ENCODE measurements at places on chromosomes 3 and 15.
A peak's percentile ranks its signal among the peaks of the same experiment; 100 is the strongest.

DNA sequence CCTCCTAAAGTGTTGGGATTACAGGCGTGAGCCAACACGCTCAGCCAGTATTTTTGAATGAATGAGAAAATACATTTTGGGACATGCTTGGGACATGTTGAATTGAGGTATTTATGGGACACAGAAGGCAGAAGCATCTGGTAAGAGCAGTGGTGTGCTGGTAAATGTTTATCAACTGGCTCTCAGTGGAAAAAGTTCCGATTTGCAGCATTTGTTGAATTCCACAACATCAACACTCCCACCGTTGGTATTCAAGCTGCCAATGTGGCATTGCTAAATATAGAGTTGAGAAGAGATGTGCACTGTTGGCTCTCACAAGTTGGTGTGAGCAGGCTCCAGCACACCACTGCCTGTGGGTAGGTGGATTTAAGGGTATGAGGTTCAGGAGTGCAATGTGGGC, 35.8 kb upstream of the LRRFIP2 start:
- no peak for DNase-seq

DNA sequence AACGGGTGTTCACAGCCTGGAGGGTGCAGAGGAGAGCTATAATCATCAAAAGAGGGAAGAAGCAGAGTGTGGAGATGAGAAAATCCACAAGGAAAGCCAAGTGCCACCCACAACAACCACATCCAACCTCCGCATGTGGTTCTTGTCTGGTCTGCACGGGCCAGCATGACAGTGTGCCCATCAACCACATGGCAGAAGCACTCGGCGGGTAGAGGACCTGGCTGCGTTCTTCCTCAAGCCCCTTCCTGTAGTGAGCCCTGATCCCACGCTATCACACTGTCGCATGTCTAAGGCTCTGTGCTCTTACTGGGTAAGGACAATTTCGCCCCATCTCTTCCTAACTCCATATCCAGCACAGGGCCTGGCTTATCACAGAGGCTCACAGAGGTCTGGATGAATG, 41.9 kb downstream of the PTPN23 start:
- DNase-seq, result no peak

DNA sequence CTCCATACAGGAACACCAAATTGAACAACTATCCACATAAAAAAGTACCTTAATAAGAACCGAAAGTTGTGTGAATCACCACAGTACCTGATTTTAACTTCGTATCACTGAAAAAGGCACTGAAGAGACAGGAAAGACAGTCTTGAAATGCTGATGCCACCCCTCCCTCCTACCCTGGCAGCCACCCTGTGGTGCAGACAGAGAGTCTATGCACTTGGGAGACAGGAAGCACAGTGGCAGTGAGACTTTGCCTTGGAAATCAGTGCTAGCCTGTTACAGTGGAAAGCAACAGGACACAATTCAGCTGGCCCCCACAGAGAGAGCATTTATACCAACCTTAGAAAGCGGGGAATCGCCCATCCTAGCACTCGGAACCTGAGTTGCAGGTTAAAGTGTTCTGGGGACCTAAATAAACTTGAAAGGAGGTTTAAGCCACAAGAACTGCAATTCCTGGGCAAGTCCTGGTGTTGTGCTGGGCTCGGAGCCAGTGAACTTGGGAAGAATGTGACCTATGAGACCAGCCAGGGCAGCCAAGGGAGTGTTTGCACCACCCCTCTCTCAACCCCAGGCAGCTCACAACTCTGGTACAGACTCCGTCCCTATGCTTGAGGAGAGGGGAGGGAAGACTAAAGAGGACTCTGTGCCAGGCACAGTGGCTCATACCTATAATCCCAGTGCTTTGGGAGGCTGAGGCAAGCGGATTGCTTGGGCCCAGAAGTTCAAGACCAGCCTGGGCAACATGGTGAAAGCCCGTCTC, 240.1 kb downstream of the ISL2 start:
- no peak for DNase-seq

GRCh38 chr3:129282727-129283327, 4.2 kb downstream of the HMCES start:
- peak; percentile 30 for DNase-seq

DNA sequence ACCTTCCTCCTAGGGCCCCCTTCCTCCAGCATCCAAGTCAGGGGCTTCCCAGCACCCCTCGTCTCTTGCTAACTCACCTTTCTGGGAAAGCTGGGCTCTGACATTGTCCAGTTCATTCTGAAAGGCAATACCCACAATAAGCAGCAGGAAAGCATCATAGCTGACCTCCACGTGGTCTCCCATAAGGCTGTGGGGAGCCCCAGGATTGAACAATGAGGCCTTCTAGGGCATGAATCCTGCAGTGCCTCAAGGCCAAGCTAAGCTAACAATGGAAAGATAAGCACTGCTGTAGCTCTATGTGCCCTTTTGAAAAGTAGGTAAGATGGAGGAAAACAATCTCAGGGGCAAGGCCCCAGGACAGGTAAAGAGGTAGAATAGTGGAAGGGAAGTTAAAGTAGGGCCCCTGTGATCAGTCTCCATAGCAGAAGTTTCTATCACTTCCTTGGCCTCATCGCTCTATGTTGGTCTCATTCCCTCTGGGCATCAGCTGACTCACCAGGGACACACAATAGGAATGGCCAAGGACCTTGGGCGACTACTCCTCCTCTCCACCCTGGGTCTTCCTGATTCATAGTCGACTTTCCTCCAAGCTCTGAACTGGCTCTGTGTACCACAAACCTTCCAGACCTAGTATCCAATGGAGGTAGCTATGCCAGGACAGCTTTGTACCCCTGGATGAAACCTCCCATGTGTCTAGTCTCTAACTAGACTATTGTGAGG, 11.7 kb downstream of the TRAIP start:
- DNase-seq, result no peak

DNA sequence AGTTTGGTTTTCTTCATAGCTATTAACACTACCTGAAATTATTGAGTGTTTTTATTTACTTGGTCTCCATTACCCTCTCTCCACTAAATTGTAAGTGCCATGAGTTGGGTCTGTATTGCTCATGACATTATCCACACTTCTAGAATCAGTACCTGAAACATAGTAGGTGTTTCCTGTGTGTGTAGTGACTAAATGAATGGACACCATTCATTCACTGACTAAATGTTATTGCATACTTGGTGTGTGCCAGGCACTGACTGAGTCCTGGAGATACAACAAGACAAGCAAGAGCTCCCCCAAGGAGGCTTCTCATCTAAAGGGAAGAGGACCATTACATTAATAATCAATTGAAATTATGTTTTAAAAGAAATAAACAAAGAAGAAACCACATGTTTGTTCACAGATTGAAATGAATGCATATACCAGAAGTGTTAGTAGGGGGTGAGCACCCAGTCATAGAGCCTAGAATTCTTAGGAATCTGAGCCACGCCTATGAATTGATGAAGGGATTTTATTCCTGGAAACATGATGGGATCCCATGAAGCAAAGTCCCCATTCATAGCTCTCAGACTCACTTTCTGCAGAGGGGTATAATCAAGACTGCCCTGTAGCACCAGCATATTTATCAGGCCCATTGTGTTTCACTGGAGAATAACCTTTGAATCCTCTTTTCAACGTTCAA, 31.7 kb upstream of the ATOSA start:
- no peak for DNase-seq

- DNase-seq, result peak; percentile 97
These were observed 4.1 kb downstream of the CD80 start for GRCh38 chr3:119555309-119555735.

DNA sequence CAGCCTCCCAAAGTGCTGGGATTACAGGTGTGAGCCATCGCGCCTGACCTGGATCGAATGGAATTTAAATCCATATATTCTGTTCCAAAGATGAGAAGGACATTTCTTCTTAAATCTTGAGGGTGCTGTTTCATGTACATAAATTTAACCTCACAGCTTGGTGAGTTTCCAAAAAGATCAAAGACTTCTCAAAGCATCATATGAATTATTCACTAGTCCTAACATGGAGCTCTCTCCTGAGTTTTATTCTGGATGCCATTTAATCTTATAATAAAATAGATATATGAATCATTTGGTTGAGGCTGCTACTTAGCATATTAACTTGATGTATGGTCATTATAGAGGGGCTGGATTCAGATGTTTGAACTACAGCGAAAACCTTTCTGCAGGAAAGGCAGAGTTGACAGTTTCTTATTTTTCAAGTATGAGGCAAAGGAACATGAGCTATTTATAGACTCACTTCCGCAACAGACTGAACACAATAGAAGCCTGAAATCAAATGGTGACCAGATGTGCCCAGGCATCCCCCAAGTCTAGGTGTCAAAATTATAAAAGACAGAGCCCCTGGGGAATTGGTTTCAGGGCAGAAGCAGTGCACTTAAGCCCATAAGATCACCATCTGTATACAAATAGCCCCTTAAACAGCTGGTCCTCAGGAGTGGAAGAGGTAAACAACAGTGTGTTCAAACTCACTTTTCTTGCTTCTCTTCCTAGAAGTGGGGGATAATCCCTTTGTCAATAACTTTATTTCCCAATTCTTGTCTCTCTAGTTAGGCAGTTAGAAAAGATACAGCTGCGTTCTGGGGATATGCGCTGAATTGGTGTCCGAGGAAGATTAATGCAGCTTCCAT, 29.7 kb downstream of the STARD9 start:
- peak; percentile 20 for DNase-seq

DNA sequence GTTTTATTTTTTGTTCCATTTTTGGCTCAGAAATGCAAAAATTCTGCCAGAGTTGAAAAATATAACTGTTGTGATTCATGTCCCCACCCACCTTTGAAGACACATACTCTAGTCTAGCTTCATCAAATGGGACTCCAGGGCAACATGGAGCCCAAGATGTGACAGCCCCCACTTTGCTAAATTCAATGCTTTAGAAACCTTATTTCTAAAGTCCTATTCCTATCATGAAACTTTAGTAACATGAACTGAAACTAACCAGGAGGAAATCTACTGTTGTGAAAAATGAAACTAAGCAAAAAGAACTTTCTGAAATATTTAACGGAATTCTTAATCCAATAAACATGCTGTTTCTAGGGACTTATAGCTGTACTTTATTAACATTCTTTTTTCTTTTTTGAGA, 20.3 kb downstream of the UBP1 start:
- DNase-seq, result peak; percentile 69

DNA sequence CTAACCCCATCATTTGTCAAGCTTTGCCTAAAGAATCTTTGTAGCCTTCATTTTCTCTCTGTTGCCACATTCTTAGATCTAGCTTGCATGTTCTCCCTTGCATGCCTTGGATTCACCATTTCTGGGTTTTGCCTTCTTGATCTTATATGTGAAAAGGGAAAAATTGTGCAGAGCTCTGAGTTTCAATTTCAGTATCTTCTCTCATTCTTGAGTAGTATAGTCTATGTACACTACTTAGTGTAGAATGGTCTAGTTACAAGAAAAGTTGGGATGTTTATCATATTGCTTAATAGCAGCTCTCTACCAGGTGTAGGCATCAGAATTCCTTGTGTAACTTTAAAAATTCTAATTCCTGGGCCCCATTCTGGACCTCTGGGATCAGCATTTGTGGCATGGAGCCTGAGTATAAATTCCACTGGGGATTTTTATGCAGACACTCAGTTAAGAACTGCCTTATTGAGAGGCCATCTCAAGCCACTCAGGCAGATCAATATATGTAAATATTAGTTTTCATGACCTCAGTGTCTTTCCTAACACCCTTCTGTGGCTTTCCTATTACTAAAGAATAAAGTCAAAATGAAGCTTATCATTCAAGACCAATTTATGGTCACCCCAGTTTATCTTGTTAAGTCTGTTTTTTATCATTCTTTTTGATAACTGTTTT, 23.4 kb downstream of the GTF2E1 start:
- no peak for DNase-seq

GRCh38 chr3:10548992-10549391, 43.6 kb upstream of the ATP2B2 start:
- DNase-seq, result peak; percentile 23

DNA sequence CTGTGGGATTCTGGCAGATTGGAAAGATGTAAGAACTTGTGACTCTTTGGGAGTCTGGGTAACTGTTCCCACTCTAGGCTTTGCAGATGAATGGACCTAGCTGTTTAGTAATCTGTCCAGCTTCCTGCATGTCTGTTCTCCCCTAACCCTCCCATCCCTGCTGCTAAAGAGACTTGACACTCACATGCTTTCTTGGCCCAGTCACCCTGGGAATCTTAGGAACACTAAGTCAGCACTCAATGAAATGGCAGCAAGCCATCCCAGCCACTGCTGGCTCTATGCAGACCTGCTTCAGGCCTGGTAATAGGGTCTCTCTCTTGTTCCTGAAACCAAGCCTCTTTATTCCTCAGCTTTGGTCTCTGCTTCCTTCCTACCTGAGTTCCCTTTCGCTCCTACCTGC, 63.7 kb upstream of the THSD4 start:
- DNase-seq, result no peak

DNA sequence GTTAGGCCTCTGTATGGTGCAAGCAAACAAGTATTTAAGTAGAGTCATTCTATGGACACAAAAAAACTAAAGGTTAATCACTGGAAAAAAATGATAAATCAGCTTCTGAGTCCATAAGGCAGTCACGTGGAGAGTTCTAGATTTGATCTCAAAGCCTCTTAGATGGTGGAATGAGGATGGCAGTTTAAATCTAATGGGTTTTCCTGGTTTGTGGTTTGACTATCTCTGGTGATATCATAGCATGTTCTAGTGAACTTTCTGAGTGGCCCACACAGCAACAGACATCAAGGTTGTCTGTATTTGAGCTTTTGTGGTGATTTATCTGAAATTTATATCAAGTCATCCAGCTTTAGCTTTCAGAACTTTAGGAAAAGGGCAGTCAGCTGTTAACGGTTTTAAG, 52.4 kb downstream of the ILDR1 start:
- DNase-seq, result no peak

DNA sequence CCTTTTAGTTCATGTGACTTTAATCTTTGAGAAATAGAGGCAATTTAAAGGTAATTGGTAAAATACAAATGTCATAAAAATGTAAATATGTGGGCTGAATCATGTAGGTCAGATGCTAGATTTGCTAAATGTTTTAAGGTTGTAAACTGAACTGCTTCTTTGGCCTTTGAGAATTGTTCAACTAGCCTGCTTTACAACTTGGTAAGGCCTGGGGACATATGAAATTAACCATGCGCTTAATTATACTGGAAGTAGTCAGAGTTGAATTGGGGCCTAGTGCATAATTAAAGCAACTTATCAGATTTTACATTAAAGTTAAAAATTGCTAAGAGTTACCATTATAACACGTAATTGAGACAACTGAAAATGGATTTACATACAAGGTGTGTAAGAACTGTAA, 21.0 kb upstream of the TMEM45A start:
- no peak for DNase-seq

GRCh38 chr3:55531321-55531720, 44.2 kb upstream of the WNT5A start:
- DNase-seq, result peak; percentile 29

DNA sequence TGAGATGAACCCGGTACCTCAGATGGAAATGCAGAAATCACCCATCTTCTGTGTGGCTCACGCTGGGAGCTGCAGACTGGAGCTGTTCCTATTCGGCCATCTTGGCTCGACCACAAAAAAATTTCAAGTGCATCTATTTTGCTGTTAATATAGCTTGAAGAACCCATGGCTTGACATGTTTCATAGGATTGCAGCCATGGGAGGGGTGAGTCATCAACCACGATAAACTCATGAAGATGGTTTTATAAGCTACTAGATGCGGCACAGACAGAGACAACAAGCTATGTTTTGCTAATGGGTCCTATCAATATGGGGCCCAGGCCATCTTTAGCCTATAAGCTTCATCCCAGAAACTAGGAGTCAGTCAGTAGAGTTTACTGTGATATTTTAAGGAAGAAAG, 100.4 kb upstream of the PHLDB2 start:
- no peak for DNase-seq

GRCh38 chr3:10245081-10245712, 3.1 kb upstream of the TATDN2 start:
- DNase-seq, result no peak

- DNase-seq, result peak; percentile 42
These were observed 50.1 kb downstream of the SUMF1 start for GRCh38 chr3:4416961-4417360.

GRCh38 chr3:63528325-63529000, 124.0 kb upstream of the SNTN start:
- no peak for DNase-seq
